ENCODE measurements at places on chromosomes 6 and 20.
A peak's percentile ranks its signal among the peaks of the same experiment; 100 is the strongest.

DNA sequence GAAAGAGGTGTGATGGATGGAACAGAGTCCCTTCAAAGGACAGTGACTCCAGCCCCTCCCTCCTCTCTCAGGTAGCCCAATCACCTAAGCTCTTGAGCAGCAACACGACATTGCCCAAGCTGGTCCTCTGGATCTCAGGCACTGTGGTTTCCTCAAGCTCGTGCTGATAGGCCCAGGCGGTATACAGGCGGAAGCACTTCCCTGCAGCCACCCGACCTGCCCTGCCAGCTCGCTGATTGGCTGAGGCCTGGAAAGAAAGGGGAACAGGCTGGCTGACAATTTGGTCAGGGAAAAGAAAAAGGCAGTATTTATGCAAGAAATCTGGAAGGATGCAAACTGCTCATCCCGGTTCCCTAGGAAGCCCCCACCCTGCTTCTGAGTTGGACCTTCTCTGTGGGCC is 9.6 kb downstream of the C6orf136 start:
- no peak for DNase-seq

- no peak for DNase-seq
Observed at GRCh38 chr20:19821606-19822005, 63.5 kb downstream of the RIN2 start.

DNA sequence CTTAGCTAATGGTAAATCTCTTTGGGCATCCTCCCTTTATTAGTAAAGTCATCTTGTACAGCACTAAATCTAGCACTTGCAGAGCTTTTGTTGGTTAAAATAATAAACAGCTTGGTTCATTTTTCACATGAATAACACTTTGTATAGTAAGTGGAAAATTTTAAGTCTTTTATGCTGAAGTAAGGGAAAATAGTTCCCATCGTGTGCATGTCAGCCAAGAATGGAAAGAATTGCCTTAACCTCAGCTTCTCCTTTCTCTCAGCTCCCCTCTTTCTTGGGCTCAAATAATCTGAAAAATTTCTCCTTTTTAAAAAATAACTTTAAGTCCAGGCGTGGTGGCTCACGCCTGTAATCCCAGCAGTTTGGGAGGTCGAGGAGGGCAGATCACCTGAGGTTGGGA is 16.6 kb downstream of the SNRPC start:
- DNase-seq = no peak

GRCh38 chr6:120202878-120203277 is 853.3 kb upstream of the MAN1A1 start:
- DNase-seq = no peak

GRCh38 chr6:17339308-17339670 is 54.1 kb upstream of the CAP2 start:
- DNase-seq = no peak

DNA sequence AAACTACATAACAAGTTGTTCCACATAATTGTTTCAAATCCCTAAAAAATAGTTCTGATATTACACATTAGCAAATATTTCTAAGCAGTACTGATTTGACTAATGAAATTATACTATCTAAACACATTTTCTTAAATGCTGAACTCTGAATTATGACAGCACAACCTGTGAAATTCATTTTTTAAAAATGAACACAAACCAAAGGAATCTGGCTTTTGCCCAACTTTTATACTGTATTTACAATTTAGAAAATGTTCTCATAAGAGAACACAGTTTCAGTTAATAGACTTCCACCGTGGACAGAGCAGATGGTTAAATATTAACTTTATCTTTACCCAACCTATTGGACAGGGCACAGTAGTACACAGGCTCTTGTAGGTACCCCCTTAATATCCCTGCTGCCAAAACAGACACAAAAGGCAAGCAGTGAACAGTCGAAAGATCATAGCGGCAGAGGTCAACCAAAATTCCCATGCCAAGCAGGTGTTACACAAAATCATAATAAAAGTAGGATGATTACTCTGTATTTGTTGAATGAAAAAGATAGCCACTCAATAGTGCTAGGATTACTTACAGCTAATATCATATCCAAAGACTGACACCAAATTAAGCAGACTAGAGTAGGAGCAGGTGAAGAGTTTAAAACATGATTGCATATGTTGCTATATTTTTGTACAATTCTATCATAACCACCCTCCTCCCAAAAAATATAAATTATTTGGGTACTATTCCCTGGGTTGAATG is 122.5 kb downstream of the RNGTT start:
- DNase-seq = no peak

DNA sequence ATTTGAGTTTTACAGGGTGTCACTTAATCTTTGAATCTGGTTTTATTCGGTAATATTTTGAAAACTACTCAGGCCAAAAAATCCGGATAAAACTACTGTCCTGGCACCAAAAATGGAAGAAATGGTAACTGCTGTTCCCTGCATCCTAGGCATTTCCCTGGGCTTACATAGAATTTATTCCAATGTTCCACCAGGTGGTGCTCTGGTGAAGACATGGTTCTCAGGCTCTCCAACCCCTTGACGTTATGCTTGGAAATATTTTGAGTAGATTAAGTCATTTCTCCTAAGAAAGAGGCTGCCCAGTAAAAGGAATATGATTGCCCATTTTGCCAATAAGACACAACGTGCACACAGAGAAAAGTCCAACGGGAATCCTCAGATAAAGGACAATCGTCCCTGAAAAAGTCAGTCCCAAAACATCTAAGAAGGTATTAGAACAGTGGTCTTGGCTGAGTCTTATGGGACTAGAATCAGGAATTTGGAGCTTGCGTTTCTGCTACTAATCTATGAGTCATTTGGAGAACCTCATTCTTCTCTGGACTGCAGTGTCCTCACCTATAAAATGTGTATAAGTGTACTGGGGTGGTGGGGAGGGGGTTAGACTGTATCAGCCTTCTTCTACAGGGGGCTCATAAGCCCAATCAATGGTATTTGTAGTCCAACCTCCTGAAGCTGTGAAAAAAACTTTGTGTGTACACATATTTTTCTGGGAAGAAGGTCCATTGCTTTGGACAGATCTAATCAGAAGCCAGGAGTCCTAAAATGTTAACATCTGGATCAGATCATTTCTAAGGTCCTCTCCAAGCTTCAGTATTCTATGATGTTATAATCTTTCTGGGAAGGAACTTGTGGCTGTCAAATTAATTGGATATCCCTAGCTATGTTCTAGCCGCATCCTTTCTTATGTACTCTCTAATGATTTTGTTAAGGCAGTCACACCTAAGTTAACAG is 131.0 kb upstream of the BMP2 start:
- DNase-seq = no peak

- DNase-seq = no peak
Observed at GRCh38 chr6:32178547-32179440, 589 bp downstream of the RNF5 start.

- DNase-seq = peak; percentile 8
Observed at GRCh38 chr6:158358450-158359077, 46.3 kb downstream of the TULP4 start.

- no peak for DNase-seq
Observed at GRCh38 chr20:44730441-44730840, 15.2 kb upstream of the KCNK15 start.

GRCh38 chr6:128271011-128271410 is 249.4 kb downstream of the PTPRK start:
- DNase-seq = no peak

GRCh38 chr6:148225871-148226270 is 116.8 kb upstream of the SASH1 start:
- DNase-seq = no peak

DNA sequence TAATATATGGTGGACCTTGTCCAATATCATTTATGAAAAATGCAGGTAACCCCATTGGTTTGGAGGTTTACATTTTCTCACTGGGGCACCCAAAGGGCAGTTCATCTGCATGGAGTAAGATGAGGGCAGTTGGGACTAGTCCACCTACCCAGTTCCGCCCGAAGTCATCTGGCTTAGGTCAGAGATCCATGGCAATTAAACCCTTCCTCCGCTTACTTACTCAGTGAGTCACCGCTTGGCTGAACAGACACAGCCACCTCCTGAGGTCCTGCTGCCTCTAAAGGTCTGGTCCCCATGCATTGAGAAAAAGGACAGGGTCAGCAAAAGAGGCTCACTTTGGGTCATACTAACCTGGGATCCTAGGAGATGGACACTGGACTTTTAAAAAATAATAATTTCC is 102.9 kb upstream of the PRL start:
- no peak for DNase-seq

DNA sequence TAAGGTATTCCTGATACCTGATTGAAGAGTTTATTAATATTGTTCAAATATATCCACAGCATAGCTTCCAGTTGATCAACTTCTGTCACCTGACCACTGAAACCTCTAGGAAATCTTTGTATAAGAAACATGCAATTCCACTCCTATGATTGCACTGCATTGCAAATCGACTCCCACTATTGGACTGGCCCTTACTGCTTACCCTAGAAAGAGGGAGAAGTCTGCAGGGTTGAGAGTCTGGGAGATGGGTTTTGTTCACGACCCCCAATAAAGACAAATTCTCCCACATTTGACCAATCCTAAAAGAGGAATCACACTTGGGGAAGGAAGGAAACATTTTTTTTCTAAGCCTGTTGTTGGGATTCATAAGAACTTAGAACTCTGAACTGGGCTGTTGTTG is 43.7 kb downstream of the TNFRSF21 start:
- DNase-seq = no peak

DNA sequence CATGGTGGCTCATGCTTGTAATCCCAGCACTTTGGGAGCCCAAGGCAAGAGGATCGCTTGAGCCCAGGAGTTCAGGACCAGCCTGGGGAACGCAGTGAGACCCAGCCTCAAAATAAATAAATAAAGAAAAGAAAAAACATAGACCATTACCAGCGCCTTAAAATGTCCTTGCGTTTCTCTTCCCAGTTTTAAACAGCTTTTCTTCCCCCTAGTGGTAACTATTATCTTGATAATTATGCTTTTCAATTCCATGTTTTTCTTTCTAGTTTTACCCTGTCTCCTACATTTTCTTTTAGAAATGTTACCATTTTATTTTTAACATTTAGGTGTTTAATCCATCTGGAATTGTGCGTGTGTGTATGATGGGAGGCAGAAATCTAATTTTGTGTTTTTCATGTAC is 24.4 kb downstream of the DNAH8 start:
- no peak for DNase-seq

DNA sequence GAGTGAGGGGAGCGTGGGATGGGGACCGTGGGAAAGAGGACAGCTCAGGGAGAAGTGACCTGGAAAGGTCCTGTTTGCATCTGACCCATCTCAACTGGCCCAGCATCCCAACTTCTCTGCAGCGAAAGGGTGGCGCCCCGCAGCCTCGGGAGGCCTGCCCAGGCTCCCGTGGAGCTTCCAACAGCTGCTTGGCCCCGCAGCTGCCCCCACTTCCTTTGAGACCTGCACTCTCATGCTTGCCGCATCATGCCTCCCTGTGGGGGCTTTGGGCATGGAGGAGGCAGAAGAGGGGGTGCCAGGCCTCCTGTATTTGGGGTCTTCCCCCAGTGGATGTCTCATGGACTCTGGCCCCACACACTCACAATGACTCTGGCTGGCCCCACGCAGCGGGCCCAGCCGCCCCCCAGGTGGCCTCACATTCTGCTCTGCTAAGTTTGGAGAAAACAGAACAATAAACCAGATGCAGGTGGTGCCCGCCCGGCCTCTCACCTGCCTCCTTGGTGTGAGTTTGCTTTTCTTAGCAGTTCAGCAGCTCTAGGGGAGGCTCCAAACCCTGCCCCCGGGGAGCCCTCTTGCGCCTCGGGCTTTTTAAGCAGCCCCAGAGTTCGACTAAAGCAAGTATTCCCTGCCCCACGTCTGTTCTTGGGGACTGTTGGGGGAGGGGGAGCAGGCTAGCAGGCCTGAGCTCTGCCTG is 40.7 kb downstream of the CPXM1 start:
- DNase-seq = no peak

GRCh38 chr6:159899994-159900745 is 9.4 kb downstream of the MAS1 start:
- DNase-seq = no peak

DNA sequence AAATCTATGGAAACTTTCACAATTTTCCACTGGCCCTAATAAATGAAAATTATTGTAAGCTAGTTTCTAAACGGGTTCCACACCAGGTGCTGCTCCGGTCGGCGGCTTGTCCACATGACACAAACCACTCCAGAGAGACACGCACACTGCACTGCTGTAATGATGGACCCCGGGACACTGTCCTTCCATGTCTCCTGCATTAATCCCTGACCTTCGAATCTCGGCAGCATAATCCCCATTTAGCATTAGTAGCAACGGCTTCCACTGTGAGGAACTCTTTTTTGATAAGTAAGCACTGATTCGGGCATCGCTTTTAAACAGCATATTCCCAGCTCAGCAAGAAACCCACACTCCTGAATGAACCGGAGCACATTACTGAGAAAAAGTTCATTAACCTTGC is 43.5 kb downstream of the INSM1 start:
- no peak for DNase-seq

DNA sequence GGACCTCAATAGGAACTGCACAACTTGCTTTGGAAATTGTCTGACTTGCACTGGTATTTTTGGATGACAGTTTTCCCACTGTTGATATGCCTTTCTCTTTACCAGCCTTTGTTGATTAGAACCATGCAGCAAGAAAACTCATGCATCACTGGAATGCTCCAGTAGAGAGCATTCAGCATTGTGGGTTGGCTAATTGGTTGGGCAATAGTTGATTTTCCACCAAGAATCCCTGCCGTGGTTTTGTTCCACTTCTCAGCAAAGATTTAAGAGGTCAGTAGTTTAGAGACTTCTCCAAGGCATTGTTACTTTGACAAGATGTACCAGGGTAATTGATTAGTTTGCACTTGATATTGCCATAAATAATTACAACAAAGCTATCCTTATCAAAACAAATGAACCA is 260.0 kb downstream of the DHX35 start:
- DNase-seq = no peak

GRCh38 chr6:54993948-54994347 is 147.4 kb downstream of the FAM83B start:
- no peak for DNase-seq
